ENCODE measurements at places on chromosomes 7 and 10.

DNA sequence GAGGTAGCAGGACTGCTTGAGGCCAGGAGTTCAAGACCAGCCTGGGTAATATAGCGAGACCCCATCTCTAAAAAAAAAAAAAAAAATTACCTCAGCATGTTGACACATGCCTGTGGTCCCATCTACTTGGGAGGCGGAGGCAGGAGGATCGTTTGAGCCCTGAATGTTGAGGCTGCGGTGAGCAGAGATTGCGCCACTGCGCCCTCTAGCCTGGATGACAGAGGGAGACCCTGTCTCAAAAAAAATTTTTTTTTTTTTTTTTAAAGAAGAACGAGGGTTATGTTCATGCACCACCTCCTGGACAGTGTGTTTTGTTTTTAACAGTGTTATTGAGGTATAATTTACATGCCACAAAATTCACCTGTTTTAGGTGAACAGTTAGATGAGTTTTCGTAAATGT, 51.1 kb upstream of the SEPHS1 start:
- no peak for DNase-seq

DNA sequence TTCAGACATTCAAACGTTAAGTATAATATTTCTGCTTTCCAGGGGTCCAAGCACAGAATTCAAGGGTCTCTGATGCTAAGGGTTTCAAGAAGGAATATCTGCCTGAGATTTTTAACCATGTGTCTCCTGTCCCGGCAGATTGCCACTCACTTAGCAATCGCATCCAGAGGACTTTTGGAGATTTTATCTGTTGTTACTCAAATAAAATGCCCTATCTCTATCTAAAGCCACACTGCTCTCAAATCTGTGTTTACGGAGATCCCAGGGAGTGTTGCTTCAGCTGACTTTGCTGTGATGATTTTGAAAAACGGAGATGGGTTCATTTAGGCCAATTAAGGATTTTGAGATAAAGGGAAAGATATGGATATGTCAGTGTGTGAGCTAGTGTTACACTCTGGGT, 359.9 kb downstream of the DGKB start:
- DNase-seq: no peak

DNA sequence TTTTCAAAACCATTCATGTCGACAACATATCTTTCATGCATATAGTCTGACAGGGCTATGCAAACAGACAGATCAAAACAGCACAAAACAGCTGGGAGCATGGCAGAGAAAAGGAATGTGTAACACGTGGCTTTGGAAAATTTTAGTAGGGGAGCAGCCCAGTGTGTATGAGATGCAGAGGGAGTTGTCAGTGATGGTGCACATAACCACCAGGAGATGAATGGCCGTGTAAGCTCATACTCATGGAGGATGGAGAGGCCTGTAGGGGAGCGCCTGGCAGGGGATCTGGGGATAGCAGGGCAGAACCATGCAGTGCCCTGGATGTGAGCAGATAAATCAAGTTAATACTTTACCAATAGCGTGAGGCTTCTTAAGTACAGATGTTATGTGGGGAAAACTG, 45.7 kb downstream of the RHOBTB1 start:
- DNase-seq: no peak

- DNase-seq: no peak
These were observed 10.6 kb upstream of the PRSS2 start for GRCh38 chr7:142760071-142760642.

GRCh38 chr7:127819975-127820731, 168.2 kb downstream of the SND1 start:
- no peak for DNase-seq

DNA sequence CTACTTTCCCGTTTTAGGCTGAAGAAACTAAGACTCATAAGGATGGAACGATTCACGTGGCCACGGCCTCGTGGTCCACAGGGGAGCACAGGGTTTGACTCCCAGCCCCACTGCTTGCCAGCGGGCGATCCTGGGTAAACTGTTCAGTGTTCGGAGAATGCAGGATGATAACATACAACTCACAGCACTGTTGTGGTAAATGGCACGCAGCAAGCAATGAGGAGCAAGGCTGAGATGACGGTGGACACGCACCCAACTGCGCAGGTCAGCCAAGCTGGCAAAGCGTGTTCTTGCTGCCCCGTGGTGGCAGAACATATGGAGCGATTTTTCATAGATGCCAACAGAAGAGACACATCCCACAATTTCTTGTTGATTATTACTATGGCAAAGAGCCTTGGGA, 272.7 kb downstream of the DNAJB6 start:
- DNase-seq: no peak

DNA sequence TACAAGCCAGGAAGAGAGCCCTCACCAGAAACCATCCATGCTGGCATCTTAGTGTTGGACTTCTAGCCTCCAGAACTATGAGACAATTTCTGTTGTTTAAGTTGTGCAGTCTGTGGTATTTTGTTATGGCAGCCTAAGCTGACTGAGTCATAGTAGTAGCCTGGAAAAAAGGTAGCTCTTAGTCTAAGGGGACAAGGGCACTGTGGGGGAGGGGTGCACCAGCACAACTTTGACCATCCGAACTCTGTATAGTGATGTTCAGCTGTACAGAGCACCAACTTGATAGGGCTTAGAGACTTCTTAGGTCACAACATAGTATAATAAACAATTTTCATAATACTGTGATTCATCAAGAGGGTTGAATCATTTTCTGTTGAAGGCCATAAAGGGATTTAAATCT, 14.3 kb downstream of the EIF4EBP2 start:
- DNase-seq: no peak

GRCh38 chr10:22617051-22617450, 97.3 kb downstream of the PIP4K2A start:
- no peak for DNase-seq

GRCh38 chr10:132942101-132943057, at the start of gene CFAP46:
Gene CFAP46 (minus strand): TSS chr10:132942570. CDS start chr10:132942484, 86 bp downstream.
- DNase-seq: peak; percentile 76

- peak; percentile 43 for DNase-seq
These were observed at the start of gene NEURL1 for GRCh38 chr10:103493362-103493915. Gene NEURL1 (plus strand): TSS chr10:103493705. CDS start chr10:103494388, 683 bp downstream.

- DNase-seq: no peak
These were observed 7.3 kb upstream of the ZNF777 start for GRCh38 chr7:149468208-149468607.

- no peak for DNase-seq
These were observed 6.7 kb upstream of the INHBA start for GRCh38 chr7:41709621-41710020.

- no peak for DNase-seq
These were observed 501.8 kb downstream of the GATA3 start for GRCh38 chr10:8556321-8556720.

DNA sequence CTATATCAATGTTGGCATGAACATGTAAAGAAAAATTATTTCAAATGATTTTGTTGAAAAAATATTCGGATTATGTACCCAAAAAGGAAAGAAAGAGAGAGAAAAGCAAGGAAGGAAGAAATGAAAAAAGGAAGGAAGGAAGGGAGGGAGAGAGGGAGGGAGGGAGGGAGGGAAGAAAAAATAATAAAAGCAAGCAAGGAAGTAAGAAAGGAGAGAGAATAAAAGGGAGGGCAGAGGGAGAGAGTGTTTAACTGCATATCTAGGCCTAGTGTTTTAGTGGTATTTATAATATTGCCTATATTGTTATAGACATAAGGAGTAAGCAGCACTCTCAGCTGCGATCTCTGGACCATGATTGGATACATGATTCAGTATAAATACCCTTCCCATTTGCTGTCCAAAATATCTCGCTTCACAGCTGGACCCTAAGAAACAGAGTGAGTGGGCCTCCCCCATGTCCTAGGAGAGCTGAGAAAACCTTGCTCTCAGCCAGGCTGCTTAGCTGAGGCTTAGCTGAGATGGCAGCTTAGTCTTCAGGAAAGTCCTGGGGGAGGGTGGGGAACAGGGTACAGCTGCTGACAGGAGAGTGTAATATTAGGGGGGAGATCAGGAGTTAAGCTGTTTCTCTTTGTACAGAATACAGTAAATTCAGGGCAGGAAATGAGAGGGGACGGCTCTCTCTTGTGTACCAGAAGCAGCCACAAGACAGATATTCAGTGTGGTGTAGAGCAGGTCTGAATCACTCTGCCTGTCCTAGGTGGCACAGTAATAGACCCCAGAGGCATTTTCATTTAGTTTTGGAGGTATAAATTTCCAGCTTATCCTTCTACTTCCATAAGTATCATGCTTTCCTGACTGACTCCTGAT, 66.8 kb upstream of the TARP start:
- no peak for DNase-seq

DNA sequence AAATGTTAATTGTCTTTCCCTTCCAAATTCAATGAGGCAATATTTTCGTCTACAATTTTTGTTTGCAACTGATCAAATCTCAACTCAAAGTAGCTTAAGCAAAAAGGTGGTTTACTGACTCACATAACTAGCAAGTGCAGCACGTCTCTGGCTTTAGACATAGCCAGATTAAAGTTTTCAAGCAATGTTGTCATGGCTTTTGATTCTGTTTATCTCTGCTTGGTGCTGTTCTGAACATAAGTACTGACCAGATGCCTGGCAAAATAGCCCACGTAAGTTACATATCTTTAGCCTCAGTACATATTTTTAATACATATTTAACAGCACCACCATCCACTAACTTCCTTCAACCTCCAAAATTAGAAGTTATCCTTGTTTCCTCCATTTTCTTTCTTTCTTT, 877.9 kb downstream of the KCNMA1 start:
- DNase-seq: no peak

- no peak for DNase-seq
These were observed 386.1 kb downstream of the PLXDC2 start for GRCh38 chr10:20202337-20202736.

- DNase-seq: no peak
These were observed 560.2 kb downstream of the CALN1 start for GRCh38 chr7:71851776-71852498.

- no peak for DNase-seq
These were observed 247.7 kb downstream of the TFEC start for GRCh38 chr7:115782696-115783490.

GRCh38 chr7:2710286-2710655, 22.3 kb downstream of the AMZ1 start:
- no peak for DNase-seq

DNA sequence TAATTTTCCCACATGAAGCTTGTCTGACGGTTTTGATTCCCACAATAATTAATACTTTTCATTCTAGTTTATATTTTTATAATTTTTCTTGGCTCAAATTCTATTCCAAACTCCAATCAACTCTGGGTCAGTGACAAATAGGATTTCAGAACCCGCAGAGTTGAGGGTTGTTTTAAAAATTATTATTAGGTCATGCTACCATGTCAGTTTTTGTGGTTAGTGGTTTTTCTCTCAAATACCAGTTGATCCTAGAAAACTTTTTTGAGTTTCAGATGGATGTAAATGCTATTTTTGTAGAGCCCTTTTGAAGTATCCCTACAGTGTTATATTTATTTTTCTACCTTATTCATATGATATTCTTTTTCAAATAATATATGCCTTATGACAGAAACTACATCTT, 237.4 kb downstream of the SEMA3D start:
- DNase-seq: no peak

GRCh38 chr7:749140-749551, 22.1 kb upstream of the PRKAR1B start:
- peak; percentile 74 for DNase-seq

DNA sequence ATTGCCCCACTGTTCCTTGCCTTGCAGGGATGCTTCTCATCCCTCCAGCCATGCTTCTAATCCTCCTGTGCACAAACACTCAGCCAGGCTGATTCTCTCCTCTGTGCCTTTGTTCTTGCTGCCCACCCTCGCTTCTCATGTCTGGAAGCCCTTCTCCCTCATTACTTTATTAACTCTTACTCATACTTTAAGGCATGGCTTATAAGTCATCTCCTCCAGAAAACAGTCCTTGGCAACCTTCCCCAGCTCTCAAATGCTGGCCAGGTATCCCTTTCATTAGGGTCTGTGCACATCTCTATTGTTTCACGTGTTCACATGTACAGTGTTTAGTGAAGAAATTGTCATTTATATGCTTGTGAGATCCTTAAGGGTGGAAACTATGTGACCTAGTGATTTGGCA, 62.9 kb downstream of the ITGB8 start:
- no peak for DNase-seq

DNA sequence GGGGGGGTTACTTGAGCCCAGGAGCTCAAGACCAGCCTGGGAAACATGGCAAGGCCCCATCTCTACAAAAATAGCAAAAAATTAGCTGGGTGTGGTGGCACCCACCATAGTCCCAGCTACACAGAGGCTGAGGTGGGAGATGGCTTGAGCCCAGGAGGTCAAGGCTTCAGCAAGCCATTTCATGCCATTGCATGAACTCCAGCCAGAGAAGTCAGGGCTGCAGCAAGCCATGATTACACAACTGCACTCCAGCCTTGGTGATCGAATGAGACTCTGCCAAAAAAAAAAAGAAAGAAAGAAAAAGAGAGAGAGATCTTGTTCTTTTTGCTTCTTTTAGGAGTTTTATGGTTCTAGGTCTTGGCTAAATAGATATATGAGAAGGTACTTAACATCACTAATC, 200.2 kb upstream of the PHYHIPL start:
- peak; percentile 18 for DNase-seq

DNA sequence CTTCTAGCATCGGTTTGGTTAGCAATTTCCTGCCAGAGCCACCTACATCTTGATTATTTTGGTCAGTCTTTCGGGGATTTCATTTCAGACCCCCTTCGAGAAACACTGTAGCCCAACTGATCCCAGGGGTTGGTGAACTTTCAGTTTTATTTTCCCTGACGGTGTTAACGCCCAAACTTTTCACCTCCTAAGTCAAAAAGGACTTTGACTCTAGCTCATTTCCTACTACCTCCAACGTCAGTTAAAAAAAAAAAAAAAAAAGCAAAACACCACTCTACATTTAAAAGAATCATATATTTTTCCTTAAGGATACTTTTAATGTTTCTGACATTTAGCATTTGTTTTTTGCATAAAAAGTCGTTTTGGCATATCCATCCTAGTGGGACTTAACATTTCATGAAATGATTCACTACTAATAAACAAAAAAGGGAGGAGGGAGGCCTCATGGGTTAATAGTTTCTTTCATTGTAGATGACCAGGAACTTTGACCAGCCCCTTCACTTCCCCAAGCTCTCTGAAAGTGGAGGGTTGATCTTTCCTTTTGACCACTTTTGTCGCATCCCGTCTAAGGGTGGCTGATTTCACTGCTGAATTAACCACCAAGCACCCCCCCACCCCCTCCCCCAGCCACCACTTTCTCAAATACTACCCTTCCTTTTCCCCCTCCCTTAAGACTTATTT, 764 bp upstream of the TCF7L2 start:
- DNase-seq: no peak

DNA sequence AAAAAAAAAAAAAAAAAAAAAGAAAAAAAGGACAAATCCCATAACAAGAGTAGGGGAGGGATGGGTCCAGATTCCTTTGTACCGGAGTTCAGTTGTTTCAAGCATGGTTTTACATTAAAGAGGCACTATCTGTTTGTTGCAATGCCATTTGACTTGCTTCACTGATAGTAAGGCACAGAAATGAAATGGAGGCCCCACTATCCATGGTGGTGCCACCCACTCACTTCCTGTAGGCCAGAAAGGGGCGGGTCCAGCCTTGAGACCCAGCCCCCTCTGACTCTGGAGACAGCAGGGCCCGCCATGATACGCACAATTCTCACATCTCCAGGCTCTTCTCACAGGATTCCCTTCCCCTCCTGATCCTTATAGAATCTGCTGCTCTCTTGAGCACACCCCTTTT, 100.0 kb downstream of the CLEC2L start:
- no peak for DNase-seq

- no peak for DNase-seq
These were observed 35.5 kb downstream of the SVOPL start for GRCh38 chr7:138665669-138666140.

- peak; percentile 88 for DNase-seq
These were observed 36.4 kb downstream of the DPYSL4 start for GRCh38 chr10:132223156-132223590.

Data from left ventricle myocardium superior (tissue), 1 donor.